Femur (tissue), 1 donor: ENCODE measurements at places on chromosomes 3 and 15.

GRCh38 chr3:55288657-55289056, 198.4 kb downstream of the WNT5A start:
- no peak for DNase-seq

DNA sequence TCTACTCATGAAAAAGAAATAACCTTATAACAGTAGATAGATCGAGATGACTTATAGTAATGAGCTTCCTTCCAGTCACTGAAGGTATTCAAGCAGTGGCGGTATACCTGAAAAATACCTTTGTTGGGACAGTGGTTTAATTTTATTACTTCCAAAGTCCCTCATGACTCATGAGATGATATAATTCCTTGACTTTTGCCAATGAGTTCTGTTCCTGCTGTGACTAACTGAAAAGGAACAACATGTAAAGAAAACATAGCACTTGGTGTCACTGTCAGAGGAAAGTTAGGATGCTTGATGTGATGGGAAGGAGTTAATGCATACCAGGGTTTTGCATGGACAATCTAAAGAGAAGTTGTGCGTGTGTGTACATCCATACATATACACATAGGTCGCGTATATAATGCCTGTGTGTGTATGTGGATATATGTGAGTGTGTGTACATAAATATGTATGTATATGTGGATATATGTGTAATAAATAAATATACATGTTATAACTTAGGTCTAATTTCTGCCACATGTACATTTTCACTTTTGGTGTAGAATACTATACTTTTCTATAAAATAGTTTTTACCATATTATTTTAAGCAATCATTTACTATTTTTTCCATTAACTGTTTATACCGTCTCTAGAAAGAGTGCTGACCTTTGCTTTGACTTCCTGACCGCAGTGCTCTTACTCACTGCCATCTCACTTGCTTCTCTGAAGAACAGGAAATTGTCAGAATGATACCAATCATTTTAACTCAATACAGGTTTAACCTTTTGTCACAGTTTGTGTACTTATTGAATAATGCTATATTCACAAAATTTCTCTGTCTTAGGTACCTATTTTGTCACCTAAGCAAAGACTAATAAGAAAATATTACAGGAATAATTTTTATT, 12.6 kb upstream of the PAK2 start:
- no peak for DNase-seq

DNA sequence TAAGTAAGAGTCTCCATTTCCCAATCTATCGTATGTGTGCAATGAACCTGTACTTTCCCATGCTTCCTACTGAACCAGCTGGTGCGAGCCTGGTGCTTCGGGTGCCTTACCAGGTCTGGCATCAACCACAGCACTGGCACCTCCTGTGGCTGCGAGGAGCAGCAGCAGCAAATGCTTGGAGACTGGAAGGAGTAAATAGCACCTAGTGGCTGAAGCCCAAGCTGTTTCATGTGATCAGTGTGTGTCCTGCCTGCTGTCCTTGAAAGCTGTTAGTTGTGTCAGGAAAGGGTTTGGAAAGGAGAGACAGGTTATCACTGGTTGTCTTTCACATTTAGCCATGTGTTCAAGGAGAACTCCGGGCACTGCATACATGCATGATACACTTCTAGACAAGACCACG, 31.8 kb downstream of the PCOLCE2 start:
- no peak for DNase-seq

- DNase-seq = no peak
These were observed 270.6 kb downstream of the CLSTN2 start for GRCh38 chr3:140205598-140205997.

DNA sequence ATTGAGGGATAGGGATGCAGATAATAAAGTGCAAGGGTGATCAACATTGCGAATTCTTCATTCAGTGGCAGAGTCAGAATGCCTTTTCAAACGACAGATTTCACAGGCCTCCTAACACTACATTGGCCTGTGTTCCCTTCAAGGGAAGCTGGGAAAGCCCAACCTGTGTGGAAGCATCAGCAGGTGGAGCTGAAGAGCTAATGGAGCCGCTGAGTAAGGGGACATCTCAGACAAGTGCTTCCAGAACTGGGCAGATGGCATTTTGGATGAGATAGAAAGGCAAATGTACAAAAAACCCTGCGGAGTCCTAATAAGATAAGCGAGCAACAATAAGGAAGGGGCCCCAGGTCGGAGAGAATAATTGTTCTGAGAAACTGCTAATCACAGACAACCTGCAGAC, 8.5 kb upstream of the SLC24A5 start:
- DNase-seq = no peak

DNA sequence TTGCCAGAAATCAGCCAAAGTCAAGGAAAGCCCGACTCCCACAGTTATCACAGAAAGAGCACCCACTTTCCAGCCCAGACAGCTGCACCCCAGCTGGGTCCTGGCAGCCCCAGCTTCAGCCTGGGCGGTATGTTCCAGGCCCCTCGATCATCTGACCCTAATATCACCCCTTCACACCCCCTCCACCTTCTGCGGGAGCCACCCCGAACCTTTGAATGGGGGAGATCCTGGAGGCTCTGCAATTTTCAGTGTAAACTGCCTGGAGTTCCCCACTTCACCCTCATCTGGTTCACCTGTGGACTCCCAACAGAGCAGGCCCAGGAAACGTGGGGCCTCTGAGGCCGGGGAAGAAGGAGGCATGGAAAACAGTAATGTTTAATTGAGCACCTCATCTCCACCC, 5.9 kb downstream of the PRSS50 start:
- DNase-seq = no peak

DNA sequence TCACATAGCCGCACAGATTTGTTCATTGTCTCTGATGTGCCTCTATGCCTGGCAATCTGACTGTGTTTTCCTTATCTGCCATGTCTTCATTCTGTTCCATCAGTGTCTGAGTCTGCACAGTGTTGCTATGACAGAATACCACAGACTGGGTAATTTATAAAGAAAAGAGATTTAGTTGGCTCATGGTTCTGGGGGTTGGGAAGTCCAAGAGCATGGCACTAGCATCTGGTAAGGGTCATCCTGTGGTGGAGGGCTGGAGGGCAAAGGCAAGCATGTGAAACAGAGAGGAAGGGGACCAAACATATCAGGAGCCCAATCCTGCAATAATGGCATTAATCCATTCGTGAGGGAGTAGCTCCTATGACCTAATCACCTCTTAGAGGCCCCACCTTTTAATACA, 11.9 kb upstream of the HCN4 start:
- no peak for DNase-seq

- peak; percentile 91 for DNase-seq
These were observed 56.2 kb upstream of the DLG1 start for GRCh38 chr3:197354568-197355001.

GRCh38 chr3:127834771-127835170, 12.5 kb upstream of the MGLL start:
- no peak for DNase-seq

DNA sequence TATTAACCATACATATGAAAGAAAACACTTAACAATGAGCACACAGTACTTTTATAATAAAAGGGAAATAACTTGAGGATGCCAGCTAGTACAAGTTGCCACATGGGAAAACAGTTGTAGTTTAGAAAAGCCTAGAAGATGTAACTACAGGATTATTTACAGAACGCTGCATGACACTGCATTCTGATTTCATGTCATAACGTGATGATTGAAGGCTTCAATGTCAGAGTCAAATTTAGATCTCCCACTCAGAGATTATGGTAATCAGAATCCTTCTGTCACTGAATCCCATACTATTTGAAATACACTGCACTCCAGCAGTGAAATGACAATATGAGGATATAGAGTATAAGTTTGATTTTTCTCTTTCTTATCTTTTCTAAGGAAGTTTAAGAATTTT, 253.9 kb upstream of the LRRN1 start:
- no peak for DNase-seq

GRCh38 chr3:147915057-147915456, 505.9 kb downstream of the ZIC1 start:
- DNase-seq = no peak

GRCh38 chr15:38885471-38885952, 320.9 kb upstream of the RASGRP1 start:
- DNase-seq = no peak

DNA sequence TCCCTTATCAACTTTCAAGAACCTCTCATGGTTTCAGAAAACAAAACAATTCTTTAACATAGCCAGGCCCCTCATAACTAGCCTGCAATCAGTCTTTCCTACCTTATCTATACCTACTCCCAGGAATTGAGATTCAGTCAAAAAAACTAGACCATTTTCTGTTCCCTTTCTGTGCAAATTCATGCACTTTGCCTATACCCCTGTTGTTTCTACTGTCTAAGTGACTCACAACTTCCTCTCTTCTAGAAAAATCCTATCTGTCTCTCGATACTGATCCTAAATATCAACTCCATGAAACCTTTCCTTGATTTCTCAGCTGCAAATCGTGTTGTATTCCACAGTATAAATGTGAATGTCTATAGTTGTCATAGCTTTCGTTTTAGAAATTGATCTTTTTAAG, 10.9 kb upstream of the IL1RAP start:
- DNase-seq = no peak

- DNase-seq = no peak
These were observed 14.6 kb upstream of the NRROS start for GRCh38 chr3:196624907-196625306.

GRCh38 chr3:52420388-52420787, 24.5 kb downstream of the SEMA3G start:
- peak; percentile 15 for DNase-seq

GRCh38 chr3:146832857-146833458, 227.8 kb upstream of the PLSCR5 start:
- DNase-seq = no peak

DNA sequence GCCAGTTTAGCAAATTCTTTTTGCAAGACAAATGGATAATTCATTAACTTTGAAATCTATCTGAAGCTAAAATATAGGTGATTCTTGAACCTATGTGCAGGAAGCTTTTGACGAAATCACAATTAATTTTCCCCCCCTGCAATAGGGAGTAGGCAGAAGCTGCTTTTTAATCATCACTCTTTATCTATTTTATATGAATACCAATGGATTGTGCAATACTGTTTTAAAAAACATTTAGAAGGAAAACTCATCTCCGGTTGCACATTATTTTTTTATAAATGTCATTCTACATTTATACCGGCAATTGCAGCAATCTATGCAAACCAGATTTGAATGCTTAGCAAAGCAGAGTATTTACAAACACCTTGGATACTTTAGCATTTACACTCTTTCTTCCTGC, 121.1 kb upstream of the TMCO5A start:
- DNase-seq = no peak

- DNase-seq = no peak
These were observed 430.7 kb upstream of the CBLB start for GRCh38 chr3:106299300-106300098.

GRCh38 chr15:48440084-48440483, 108.9 kb downstream of the DUT start:
- no peak for DNase-seq

DNA sequence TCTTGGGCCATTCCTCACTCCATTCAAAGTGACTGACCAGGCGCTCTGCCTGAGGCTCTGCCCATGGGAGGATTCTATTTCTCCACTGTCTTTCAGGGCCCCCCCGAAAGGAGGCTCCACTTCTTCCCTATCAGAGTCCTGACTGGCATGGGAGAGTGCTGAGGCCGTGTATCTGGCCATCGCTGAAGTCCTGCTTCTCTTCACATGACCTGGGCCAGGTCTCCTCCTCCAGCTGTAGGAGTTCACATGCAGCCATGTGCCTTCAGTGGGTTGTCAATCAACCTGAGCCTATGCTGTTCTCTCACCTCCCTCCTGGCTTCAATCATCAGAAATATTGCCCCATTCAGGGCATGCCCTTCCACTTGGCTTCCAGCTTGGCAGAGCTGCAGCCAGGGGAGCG, 12.8 kb upstream of the APBA2 start:
- DNase-seq = no peak

DNA sequence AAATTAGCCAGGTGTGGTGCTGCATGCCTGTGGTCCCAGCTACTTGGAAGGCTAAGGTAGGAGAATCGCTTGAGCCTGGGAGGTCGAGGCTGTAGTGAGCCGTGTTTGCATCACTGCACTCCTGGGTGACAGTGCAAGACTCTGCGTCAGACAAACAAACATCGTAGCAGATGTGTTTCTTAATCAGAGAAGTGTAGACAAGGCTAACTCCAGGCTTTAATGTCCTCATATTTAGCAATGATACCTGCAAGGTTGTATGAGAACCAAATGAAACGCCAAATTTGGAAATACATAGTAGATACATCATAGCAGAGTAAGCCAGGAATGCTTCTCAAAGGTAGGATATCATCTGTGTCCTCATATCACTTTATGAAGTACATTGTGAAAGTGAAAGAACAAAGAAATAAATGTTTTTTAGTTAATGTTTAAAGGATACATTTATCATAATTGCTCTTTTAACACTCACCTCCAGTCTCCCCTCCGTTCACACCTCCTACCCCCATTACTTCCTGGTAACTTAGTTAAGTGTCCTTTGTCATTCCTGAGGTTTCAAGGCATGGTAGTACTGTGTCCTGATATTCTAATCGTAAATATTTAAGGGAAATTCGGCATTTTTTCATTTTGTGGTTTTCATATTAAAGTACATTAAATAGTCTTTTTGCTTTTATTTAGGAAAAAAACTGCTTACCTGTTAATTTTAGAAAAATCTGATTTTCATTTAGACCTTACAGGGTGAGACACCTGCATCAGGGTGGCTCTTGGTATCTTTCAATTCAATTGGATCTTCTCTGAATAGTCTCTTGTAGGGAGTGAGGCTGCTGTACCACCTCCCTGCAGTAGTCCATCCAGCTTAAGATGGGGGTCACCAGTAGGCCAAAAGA, 96.1 kb downstream of the OPA1 start:
- no peak for DNase-seq

DNA sequence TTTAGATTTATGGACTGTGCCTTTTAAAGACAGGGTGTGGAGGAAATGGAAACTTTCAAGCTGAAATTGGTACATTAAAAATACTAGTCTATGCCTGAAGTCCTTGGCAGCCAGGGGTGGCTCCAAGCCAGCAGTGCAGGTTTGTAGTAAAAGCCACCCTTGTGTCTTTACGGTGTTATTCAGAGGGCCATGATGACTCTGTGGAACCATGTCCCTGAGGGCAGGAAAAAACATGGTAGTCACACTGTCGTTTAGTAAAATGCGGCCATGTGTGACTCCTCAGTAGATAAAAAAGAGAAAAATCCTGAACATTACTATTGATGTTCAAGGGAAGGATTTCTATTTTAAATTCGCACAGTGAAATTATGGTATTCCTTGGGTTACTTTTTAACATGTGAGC, 2.7 kb downstream of the FAN1 start:
- DNase-seq = peak; percentile 55

DNA sequence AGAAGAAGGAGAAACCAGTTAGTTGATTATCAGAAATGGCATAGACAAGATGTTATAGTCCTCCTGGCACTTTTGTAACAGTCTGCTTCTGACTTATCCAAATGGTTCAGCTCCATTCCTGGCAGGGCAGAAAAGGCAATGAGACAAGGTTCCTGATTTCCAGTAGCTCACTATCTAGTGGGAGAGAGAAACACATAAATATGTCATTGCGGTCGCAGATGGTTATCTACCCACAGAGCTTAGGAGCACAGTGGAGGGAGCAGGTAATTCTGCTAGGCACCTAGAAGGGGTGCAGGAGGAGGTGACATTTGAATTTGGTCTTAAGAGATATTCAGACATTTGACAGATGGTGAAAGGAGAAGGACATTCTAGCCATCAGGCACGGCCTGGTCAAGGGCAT, 78.1 kb downstream of the TAMM41 start:
- no peak for DNase-seq
